CMK (cell line): ENCODE measurements at places on chromosomes 13 and 19.

DNA sequence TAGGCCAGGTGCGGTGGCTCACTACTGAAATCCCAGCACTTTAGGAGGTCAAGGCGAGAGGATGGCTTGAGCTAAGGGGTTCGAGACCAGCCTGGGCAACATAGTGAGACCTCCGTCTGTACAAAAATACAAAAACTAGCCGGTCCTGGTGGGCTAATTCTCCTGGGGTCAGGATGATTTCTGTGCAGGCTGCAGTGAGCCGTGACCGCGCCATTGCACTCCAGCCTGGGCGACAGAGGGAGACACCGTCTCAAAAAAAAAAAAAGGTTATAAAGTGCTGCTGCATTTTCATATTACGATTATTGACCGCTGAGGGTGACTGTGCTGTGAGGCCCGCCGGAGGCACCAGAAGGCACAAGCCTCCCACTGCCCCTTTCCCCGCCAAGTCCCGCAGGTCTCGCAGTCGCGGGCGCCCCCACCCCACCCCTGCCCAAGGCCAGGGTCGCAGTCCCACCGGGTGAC is 477 bp upstream of the PLEKHF1 start:
- no peak for DNase-seq

- no peak for DNase-seq
Measured at GRCh38 chr19:6214881-6215541, 64.8 kb downstream of the MLLT1 start.

GRCh38 chr13:26325876-26326275 is 71.9 kb downstream of the CDK8 start:
- no peak for DNase-seq

GRCh38 chr13:76024151-76024550 is 388.0 kb downstream of the LMO7 start:
- DNase-seq = no peak

DNA sequence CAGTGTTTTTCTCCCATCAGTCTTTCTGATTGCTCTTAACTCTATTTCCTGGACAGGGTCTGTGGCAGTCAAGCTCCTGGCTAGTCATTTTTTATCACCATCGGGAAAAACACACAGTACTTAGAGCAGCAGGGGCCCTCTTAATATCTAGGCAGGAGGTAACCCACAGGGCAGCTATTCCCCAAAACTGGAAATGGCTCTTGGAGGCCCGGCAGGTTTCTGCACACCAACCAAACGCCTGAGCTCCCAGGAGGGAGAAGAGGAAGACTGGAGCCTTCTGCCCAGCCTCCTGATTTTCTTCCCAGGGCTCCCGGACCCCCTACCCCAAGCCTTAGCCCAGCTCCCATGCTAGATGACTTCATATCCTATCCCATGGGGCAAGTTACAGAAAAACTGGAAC is 49.3 kb upstream of the VSTM2B start:
- no peak for DNase-seq

DNA sequence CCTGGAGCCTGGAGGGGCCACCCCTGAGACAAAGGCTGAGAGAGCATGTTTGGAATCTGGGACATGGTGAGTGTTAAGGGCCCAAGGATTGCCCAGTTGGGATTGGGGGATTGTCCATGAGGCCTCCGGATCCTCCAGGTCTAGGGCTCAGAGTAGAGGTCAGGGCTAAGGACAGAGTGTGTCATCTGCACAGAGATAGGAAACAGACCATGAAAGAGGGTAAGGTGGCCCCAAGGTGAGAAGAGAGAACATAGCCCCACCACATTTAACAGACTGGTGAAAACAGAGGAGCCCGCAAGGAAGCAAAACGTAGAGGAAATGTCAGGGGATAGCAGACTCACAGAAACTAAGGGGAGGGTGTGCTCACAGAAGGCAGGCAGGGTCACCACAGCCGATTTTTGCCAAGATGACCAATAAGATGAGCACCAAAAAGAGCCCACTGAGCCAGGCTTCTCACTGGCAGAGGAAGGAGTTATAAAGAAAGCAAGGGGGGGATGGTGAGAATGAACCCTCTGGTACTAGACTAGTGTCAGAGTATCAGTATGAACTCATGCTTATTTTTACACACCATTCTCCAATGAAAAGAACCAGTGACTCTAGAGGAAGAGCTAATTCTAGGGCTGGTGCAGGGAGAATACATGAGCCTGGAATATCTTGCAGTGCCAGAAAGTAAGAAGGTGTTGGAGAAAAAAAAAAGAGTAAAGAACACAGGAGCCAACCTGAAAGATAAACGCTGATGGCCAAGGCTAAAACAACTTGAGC is 17.5 kb downstream of the DYRK1B start:
- DNase-seq = no peak

DNA sequence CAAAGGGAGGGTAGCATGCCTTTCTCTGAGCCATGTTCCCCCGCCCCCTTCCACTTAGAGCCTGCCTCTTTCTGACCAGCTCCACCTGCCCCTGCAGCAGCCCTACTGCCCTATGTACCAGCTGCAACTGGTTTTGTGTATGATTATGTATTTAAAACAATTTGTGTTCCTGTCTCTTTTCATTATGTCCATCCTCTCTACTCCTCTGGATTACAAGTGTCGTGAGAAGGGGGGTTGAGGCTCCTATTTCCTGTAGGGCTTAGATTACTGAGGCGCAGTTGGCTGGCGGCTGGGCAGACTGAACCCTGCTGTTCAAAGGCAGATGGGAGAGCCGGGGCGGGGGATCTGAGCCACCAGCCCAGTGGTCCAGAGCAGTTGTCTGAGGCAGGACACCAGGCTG is 213.3 kb downstream of the KCNRG start:
- DNase-seq = no peak

DNA sequence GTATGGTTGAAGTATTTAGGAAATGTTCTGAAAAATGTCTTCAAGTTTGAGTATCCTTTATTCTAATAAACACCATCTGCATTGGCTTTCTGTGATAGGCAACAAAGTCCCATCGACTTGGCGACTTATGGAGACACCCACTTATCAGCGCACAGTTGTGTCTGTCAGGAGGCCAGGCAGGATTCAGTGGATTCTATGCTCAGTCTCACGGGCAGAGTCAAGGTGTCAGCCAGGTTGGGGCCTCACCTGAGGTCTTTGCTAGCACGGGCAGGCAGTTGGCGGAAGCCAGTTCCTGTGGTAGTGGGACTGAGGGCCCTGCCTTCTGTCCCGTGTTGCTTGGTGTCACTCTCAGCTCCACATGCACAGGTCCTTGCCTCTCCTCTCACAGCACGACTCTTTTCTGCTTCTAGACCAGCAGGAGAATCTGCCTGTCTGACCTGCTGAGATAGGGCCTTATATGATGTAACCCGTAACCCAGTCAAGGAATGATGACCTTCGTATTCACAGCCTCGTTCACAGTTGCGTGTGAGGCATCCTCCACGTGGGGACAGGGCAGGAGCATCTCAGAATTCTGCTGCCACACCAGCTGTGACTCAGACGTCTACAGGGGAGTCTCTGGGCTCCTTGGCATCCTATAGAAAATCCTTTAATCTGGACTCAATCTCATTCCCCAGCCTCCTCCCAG is 10.0 kb downstream of the CUL4A start:
- DNase-seq = no peak

- no peak for DNase-seq
Measured at GRCh38 chr13:53150568-53150967, 122.0 kb downstream of the OLFM4 start.

GRCh38 chr19:31518216-31519020 is 169.2 kb upstream of the TSHZ3 start:
- DNase-seq = no peak

DNA sequence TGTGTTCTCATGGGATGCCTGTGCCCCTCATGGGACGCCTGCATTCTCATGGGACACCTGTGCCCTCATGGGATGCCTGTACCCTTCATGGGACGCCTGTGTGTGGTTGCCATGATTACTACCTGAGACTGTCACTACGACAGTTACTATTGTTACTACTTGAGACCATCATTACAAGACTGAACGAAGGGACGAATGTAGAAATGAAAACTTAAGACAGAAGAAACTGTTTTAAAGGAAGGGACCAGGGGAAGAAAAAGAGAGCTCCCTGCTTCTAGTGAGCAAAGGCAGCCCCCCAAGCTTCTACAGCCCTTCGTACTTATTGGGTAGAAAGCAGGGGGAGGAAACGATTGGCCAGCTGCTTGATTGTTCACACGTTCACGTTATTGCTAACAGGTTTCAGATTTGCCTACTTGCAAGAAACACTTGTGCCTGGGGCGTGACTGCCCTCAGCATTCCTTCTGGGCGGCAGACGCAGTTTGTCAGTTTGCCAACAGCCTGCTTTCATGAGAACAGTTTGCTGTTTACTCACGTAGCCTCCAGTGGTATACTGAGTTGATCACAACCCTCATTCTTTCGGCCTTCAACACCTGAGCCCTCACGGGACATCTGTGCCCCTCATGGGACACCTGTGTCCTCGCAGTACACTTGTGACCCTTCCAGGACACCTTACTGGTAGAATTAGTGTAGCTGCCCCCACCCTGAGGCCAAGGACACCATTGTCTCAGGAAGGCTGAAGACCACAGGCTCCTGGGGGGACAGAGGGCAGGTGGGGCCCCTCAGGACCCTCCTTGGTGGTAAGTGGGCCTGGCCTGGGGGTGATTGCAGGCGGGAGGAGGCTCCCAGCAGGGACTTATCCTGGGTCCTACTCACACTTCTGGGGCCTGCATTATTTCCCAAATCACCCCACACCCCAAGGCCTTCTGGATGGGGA is 2.5 kb upstream of the S1PR4 start:
- no peak for DNase-seq

DNA sequence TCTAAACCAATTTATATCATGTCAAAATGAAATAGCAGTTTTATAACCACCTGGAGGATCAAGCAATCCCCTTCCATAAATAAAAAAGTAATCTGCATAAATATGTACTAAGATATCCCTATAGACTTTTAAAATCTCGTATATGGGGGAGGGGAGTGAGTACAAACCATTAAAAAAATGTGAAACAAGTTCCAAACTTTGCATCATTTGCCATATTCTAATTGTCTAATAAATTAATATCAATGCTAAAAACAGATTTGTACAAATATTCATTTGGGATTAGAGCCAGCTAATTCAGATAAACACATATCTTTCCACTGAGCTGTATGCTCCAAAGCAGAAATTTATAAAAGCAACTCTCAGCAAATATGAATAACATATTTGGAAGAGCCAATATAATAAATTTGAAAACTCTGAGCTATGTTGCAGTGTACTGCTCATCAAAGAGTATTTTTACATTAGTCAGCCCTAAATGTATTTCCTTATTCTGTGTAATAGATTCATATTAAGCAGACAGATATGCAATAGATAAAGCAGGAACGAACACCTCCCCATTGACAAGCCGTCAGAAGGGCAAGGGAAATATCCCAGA is 970.2 kb downstream of the EFNB2 start:
- no peak for DNase-seq
